ENCODE measurements at places on chromosomes 5 and 9.

GRCh38 chr5:17732351-17732923 is 98.2 kb downstream of the TAF11L14 start:
- no peak for DNase-seq

DNA sequence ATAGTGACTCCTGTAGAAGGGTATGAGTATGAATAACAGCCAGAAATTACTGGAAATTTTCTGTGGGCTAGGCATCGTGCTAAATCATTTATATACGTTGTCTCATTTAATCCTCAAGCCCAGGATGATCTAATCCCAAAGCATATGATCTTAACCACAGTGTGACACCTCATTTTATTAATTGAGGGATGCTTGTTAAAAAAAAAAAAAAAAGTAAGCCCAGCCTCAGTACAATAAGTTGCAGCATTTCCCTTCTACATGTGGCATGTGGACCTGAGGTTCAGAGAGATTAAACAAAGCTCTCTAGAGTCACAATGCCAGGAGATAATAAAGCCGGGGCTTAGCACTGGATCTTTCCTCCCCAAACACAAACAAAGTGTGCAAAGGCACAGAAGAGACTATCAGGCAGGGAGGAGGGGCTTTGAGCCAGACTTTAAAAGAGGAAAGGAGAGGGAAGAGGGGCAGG is 49.5 kb downstream of the KLF4 start:
- no peak for DNase-seq

DNA sequence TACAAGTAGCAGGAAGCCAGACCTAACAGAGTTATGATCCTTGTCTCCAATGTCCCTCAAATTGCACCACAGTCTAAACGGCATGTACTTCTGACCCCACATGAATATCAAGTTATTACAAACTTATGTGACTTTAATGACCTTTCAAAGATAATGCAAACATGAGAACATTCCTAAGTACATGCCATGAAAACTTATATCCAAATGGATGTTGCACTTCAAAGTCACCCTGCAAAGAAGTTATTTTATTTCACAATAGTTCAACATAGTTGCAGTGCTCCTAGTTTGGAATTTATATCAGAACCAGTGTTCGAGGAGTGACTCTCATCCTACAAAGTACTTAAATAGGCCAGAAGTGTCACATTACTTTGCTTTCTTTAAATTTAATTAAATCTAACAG is 41.2 kb upstream of the ITGA1 start:
- no peak for DNase-seq

GRCh38 chr5:125311743-125312142 is 565.3 kb upstream of the ZNF608 start:
- DNase-seq: no peak

GRCh38 chr9:69755205-69755604 is 4.6 kb downstream of the PTAR1 start:
- no peak for DNase-seq

DNA sequence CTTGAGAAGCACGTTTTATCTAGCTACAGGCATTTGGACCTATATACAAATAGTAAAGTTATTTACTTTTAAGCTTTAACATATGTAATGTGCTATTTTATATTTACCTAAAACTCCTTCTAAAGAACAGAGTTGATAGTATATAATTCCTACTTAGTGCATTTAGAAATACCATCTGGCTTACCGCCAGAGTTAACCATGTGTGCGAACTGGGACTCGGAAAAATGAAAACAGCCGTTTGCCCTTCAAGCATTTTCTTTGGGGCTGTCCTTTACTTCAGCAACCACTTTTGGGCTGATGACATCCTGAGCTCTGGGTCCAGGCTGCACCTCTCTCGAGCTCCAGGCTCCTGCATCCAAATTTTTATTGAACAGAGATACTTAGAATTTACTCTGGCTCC is 21.9 kb upstream of the DHFR start:
- DNase-seq: no peak

GRCh38 chr5:52709167-52709925 is 78.4 kb upstream of the ITGA1 start:
- peak; percentile 11 for DNase-seq

GRCh38 chr5:148976569-148977381 is 86.1 kb downstream of the SH3TC2 start:
- no peak for DNase-seq

DNA sequence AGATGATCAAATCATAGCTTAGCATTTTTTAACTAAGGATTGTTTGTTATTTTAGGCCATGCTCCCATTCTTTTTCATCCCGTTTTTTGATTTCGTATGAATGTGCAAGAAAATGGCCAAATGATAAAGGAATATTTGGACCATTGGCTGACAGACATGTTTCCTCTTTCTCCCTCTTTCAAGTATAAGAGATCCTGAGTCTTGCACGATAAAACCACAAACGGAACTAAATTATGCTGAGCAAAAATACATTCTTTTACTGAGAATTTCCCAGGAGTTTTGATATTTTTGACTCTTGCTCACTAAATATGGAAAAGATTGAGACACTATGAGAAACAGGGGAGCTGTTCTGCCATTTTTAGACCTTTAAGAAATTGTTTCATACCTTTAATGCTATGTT is 90.4 kb upstream of the KLF9 start:
- peak; percentile 37 for DNase-seq

- DNase-seq: no peak
These were observed 1.3 kb downstream of the LPAR1 start for GRCh38 chr9:111036946-111037345.

GRCh38 chr5:150461231-150461630 is 11.7 kb upstream of the RPS14 start:
- peak; percentile 32 for DNase-seq

GRCh38 chr5:11346336-11346735 is 557.9 kb downstream of the CTNND2 start:
- no peak for DNase-seq

DNA sequence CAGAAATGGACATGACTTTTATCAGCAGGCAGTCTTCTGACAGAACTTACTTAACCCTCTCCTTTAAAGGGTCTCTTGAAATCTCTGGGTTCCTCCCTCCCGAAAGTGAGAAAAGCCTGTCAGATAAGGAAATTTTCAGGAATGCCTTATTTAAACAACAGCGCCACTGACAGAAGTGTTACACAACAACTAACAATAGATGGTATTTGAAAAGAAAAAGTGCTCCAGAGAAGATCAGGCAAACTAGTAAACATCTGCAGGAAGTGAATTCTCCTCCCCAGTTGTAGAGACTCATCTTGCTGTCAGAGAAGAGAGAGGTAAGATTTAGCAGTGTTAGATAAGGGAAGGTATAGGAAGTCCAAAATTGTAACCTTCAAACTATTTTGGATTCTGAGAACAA is 107.2 kb upstream of the NFIL3 start:
- DNase-seq: no peak

DNA sequence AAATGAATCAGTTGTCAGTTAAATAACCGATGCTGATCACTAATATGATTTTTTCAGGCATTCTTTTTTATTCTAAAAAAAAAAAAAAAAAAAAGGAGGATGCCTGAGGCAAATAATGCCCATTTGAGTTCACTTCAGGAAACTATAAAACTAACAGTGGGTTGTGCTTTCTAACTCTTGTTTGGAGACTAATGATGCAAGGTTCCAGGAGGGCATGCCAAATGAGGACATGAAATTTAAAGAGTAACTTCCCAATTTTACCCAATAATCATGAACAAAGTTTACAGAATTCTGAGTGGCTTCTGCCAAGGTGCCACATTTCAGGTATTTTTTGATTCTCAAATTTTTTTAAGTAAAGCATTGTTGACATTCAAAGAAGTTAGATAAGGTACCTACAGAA is 41.0 kb downstream of the CEP120 start:
- no peak for DNase-seq

DNA sequence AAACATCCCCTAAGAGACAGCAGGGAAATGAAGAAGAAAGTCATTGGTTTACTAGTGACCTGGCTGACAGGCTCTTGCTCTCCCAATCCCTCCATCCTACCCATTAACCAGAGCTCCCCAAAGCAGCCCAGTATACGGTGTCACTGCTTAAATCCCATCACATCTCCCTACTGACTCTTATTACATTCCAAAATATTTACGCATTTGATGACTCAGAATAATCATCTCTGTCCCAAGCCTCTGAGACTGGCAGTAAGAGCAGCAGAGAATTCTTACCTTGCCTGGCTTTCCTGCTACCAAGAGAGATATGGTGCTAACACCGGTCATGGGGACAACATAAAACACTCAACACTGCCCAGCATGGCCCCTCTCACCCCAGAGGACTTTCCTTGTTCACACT is 20.2 kb upstream of the WHRN start:
- no peak for DNase-seq

GRCh38 chr9:87834357-87834756 is 48.3 kb upstream of the SPATA31E1 start:
- no peak for DNase-seq

DNA sequence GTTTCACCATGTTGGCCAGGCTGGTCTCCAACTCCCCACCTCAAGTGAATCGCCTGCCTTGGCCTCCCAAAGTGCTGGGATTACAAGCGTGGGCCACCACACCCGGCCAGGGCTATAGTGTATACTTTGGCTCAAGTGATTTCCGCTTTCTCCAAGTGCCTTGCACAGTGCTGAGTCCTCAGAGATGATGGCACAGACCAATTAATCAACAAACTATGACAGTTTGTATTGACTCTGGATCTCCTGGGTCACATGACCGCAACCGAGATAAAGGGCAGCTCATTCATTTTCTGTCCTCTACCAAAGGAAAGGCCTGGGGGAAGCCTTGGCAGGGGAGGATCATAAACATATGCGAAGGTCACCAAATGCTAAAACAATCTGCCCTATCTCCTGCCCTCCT is 11.4 kb upstream of the LARP1 start:
- no peak for DNase-seq

DNA sequence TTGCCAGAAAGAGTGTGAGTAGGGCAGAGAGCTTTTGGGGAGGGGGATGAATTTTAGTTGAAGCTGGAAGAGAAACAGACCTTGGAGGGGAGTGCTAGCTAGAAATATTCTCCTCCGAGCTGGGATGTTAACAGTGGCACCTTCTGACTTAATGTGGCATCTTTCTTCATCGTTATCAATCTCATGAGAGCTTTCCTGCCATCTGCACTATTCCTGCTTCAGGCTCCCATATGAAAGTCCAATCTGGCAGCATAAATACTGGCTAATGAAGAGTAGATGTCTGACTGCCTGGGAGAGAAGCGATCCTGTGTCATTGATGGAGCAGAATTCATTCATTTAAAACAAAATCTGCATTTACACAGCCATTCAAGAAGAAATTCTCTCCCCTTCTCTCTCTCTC is 284.5 kb downstream of the TMEM38B start:
- DNase-seq: no peak

Data from AML-193 (cell line).